ENCODE measurements at places on chromosomes 4 and X.

DNA sequence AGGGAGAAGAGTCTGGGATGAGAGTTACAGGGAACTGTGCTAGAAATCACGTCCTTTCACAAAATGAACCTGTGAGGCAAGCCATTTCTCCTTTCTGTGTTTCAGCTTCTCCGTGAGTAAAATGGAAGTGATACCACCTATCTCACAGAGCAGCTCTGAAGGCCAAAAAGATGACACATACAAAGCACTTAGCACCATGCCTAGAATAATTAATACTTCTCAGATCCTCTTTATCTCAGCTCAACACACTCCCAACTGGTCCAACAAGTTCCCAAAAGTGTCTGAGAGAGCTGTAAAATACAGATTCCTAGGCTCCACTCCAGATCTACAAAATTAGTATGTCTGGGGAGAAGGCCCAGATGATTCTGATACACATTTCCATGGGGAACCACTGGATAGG, 38.3 kb downstream of the LHFPL1 start:
- DNase-seq: no peak

DNA sequence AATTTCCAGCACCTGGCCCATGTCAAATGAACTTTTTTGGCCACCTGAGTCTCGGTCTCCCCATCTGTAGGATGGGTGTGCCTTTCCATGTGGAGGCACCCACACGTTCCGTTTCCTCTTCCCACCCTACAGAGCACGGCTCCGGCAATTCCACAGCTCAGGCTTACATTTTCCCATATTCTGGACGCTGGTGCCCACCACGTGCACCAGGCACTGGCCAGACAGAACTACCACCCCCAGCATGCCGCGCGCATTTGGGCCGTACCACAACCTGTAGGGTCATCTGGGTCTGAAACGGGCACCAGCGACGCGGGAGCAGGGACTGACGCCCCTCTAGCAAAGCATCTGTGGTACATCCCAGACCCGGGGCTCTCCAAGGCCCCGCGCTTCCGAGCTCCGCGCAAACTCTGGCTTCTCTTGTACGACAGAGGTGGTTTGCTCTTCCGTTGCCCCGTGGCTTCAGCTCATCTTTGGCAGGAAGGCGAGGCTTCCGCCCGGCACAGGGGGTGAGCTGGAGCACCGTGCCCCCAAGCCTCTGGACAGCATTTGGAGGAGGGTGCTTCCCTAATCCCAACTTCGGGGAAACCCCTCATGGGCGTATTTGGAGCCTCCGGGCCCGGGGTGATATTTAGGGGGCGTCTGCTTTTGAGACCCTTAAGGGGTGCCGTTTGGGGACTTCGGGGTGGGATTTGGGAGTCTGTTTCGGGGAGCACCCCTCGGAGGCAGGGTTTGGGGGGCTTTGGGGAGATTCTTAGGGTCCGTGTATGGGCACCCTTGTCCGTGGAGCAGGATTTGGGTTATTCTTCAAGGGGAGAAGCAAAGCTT, 3.0 kb upstream of the UBA1 start:
- peak; percentile 56 for DNase-seq

DNA sequence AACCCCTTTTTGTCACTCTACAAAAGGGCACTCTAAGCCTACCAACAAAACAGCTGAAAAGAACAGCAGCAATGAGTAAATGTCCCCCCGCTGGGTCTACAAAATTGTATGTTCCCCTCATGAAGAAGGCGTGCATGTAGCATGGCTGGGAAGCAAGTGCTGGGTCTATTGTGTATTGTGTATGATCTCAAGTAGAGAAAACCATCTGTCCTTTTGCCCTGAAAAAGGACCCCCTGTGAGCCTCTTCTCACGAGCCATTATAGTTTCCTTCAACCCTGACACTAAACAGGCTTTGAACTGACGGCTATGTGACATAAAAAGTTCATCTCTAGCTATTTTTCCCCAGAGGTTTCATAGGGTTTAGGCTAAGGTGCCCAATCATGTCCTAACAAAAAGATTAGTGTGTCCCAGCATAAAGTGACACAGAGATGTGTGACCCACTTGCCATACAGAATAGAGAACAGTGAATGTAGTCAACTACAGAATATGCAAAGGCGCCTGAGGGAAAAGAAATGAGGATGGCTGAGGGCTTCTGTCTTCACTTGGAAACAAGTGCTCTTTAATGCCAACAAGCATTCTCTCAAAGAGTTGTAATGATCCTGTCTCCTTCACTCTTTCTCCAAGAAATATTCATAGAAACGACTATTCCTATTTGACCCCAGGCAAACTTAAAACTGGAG, 27.3 kb downstream of the COL25A1 start:
- DNase-seq: no peak

DNA sequence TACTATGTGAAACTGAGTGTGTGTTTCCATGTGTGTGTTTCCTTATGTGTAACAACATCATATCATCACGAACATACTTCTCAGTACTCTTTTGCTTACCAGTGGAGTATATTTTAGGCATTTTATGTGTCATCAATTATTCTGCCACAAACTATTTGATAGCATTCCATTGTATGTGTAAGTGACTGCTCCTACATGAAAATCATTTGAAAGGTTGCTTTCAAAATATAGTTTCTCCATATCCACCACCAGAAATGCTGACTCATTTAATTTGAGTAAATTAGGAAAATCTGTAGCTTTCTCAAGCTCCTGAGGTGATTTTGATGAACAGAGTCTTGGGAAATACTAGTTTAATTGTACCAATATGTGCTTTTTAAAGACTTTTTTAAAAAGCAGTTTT, 376.2 kb downstream of the PCDH18 start:
- DNase-seq: no peak

DNA sequence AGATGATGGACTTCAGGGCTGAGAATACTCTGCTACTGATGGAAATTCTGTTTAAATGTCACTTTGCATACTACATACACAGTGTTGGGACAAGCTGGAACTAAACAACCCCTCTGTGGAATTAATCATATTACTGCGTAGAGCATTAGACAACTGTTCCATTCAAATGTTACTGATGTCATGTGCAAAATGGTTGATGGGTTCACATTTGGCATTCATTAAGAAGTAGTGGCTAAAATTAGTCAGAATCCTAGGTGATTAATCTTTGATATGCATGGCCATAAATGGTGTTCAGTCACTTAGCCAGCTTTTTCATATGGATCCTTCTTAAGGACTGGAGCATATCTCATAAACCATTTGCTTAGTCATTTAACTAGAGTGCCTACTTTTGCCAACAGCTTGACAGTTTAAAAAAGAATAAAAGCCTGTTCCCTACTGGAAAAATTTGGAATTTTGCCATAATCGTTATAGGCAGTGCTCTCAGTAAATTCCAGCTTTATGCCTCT, 105.2 kb downstream of the RNF150 start:
- DNase-seq: no peak

- DNase-seq: no peak
Measured at GRCh38 chr4:89939546-89939945, 44.9 kb downstream of the MMRN1 start.

- DNase-seq: no peak
Measured at GRCh38 chrX:48695534-48695896, 1.0 kb upstream of the SUV39H1 start.

DNA sequence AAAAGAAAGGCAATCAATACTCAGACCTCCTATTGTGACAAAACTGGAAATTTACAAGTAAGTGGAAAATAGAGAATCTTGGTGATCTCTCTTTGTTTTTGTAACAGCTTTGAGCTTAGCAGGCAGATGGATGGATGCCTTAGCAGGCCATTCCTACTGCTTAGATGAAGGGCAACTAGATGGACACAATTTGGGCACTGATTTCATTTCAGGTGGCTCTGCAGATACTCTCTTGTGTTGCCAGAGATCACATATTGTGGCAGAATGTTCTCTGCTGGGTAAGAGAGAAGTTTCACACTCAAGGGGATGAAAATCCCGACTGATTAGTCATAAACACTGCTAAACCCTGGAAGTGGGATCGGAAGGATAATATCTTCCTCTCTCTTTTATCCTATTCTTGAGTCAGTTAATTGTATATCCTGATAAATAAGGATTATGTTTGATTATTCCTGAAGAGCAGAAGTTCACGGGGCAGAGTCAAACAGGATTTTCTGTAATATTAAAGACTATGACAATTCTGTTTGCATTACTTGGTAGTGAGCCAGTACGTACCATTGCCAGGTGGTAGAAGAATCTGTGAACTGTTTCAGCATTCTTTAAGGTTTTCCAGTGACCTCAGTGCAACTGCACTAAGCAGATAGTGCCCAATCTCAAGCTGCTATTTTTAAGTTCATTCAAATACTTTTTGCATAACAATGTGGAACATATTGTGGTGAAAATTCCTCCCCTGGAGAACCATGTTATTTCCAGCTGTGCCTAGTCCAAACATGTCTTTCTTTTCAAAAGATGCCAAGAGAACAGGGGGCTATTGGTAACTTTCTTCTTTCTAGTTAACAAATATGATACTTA, 974.3 kb downstream of the FSTL5 start:
- DNase-seq: no peak

- DNase-seq: no peak
Measured at GRCh38 chrX:68332201-68332731, 101.0 kb downstream of the OPHN1 start.

DNA sequence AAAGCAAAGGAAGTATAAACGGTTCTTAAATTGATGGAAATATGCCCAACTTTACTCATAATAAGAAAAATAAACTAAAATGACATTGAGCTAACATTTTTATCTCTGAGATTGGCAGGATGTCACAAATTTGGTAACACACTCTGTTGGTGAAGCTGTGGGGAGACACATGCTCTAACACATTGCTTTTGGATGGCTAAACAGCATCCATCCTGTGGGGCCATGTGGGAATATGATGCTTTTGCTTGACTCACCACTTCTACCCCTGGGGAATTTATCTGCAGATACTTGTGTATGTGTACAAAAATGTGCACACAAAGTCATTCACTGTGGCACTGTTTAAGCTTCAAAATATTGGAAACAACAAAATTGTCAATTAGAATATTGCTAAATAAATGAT, 100.2 kb downstream of the ANAPC4 start:
- no peak for DNase-seq

- DNase-seq: no peak
Measured at GRCh38 chrX:135951291-135951690, 22.5 kb downstream of the MMGT1 start.

GRCh38 chrX:154300816-154301215, 5.2 kb downstream of the TKTL1 start:
- DNase-seq: no peak

GRCh38 chrX:120365320-120365719, 3.4 kb downstream of the ATP1B4 start:
- no peak for DNase-seq

DNA sequence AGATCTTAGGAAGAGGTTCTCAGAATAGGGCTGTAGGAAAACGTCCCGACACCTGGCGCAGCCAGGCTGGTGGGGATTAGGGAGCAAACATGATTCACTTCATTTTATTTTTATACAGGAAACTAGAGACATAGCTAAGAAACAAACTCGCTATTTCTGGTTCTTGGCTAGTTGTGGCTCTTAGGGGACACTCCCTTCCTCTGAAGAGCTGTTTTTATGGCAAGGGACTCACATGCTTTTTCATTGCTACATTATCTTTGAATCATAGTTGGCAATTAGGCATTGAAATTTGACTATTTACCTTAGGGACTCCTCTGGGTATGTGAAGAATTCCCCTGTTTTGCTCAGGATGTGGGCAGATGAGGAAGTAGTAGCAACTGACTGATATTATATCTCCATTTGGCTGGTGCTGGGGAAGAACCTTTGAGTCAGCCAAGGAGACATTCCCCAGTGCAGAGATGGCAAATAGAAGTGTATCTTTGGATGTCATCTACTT, 174.5 kb downstream of the SMIM20 start:
- no peak for DNase-seq

- DNase-seq: no peak
Measured at GRCh38 chr4:185307136-185307950, 88.4 kb downstream of the LRP2BP start.

GRCh38 chr4:16255730-16256129, 29.5 kb upstream of the TAPT1 start:
- DNase-seq: no peak

DNA sequence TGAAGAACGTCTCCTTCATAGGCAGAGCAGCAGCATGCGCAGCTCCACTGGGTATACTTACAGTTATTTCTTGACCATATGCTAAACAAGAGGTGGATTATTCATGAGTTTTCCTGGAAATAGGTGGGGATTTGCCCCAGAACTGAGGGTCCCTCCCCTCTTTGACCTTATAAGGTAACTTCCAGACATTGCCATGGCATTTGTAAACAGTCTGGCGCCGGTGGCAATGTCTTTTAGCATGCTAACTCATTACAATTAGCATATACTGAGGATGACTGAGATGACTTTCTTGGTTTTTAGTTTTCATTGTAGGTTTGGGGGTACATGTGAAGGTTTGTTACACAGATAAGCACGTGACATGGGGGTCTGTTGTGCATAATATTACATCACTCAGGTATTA, 97.3 kb downstream of the MTNR1A start:
- no peak for DNase-seq

DNA sequence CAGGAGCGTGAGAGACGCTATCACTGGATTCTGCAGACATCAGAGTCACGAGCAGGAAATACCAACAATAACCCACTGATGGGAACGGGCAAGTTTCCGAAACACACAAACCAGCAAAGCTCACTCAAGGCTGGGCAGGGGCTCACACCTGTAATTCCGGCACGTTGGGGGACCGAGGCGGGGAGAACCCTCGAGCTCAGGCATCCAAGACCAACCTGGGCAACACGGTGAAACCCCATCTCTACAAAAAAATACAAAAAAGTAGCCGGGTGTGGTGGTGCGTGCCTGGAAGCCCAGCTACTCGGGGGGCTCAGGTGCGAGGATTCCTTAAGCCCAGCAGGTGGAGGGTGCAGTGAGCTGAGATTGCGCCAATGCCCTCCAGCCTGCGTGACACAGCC, 17.2 kb upstream of the GTPBP6 start:
- no peak for DNase-seq

- DNase-seq: no peak
Measured at GRCh38 chr4:79148369-79148768, 177.5 kb downstream of the NAA11 start.

DNA sequence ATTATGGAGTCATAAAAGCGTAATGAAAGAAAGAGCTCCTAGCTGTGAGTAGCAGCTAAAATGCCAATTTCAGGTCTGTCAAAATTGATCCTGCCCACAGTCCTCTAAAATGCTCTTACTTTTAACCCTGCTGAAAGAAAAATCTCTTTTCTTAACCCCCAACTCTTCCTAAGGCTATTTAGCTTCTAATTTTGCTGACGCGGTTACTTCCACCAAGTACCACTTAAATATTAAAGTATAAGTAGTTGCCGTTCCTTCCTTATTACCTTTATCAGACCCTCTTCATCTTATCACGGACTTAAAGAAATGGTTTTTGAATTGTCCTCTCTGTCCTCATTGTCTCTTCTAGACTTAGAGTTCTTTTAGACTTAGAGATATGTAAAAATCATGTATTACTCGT, 272.2 kb downstream of the FRMPD4 start:
- no peak for DNase-seq

GRCh38 chr4:94516067-94516466, 64.3 kb downstream of the PDLIM5 start:
- no peak for DNase-seq
